Right renal pelvis (tissue), 4 donors: ENCODE measurements at places on chromosomes 11 and 22.

DNA sequence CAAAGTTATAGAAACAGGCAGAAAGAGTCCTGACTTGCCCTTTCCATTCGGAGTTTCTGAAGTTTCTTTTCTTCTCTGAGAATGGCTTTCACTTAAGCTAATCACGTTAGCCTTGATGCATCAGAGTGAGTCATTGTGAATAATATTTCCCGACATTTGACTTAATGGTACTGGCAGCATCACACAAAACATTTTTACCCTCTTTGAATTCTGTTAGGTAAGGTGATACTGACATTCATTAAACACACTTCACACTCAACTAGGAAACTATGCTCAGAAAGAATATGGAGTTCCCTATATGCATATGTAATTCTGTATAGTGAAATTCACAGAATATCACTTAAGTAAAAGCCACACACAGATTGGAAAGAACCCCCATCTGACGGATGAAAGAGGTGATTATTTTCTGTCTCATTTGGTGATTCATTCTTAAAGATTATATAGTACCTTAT, 120.8 kb upstream of the ARHGAP20 start:
- DNase-seq: no peak

DNA sequence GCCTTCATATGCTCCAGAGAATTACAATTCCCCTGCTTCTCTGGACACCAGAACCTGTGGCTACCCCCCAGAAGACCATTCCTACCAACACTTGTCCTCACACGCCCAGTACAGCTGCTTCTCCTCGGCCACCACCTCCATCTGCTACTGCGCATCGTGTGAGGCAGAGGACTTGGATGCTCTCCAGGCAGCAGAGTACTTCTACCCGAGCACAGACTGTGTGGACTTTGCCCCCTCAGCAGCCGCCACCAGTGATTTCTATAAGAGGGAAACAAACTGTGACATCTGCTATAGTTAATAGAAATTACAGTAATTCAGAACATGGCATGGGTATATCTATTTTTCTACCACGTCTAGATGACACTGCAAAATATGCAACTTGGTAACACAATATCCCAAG, 9.8 kb downstream of the POU2AF3 start:
- DNase-seq: no peak

- no peak for DNase-seq
Measured at GRCh38 chr22:27727673-27728451, 73.7 kb downstream of the MN1 start.

DNA sequence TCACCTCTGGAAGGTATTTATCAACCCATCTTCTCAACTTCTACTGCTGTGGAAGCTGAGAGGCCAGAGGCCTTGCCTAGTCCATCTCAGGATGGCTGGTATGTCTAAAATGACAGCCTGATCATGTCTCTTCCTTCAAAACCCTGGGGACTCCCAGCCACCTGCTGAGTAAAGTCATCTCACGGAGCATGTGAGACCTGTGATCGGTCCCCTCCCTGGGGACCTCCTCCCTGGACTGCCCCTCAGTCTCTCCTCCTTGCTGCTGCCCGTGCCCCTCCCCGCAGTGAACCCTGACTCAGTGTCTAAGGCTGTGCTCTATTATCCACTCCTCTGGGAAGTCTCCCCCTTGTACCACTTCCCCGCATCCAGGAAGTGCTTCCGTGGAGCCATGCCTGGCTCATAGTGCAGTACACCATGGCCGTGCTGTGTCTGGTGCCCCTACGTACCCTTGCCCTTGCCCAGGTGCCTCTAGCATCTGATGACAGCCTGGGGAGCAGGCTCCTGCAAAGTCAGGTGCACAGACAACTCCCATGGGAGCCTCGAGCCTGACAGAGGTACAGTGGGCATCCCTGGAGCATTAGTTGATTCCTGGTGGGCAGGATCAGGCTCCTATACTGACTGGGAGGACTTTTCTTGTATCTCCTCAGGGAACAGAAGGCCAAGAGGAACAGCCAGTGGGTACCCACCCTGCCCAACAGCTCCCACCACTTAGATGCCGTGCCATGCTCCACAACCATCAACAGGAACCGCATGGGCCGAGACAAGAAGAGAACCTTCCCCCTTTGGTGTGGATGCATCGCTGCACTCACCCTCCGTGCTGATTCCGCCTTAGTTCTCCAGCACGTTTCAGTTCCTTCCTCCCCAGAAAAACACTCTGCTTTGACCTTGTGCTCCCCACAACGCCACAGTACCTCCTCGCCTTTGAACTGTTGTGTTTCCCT, 13.8 kb downstream of the SMARCB1 start:
- no peak for DNase-seq

DNA sequence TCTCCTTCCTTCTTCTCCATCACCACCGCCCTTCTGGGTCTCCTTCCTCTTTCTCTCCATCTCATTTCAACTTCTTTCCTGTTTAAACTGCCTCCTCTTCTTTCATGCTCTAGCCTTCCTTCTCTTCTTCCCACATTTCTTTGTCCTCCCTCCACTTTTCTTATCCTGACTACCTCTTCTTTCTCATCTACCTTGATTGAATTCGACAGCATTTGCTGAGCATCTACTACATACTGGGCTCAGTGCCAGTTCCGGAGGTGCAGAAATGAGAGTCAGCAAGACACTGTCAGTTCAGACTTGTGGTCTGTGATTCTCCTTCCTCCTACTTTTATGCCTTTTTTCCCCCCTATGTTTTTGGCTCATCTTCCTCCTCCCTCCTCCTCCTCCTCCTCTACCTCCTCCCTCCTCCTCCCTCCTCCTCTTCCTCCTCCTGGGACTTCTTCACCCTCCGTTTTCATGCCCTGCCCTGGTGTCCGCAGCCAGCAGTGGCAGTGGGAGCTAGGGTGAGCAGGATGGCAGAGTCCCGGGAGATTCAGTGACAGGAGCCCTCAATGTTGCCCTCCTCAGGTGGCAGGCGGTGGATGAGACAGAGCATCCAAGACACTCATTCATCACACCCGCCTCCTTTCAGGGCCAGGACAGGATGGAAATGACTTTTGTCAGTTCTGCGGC, 146.0 kb upstream of the SEZ6L start:
- no peak for DNase-seq

GRCh38 chr11:13761250-13761649, 92.8 kb downstream of the FAR1 start:
- DNase-seq: no peak

DNA sequence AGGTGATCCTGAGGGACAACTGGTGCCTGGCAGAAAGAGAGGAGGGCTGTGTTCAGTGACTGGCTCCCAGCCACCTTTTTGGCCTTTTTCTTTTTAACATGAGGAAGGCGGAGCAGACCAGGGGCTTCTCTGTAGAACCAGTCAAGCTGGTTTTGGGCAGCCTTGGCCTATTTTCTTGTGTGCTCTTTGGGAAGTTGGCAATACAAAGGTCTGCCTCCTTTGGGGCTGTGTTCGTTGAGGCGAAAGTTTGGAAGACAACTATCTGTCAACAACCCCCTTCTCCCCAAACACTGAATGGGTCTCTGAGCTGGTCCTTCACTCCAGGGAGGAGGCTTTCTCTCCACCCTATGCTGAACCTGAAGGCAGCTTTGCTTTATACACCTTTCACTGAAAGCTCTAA, 8.5 kb downstream of the MARK2 start:
- no peak for DNase-seq

GRCh38 chr11:46445920-46446771, 54.6 kb upstream of the CHRM4 start:
- no peak for DNase-seq

- no peak for DNase-seq
Measured at GRCh38 chr22:32494971-32495370, 20.4 kb downstream of the FBXO7 start.

- DNase-seq: no peak
Measured at GRCh38 chr11:40746282-40746681, 713.2 kb downstream of the LRRC4C start.

DNA sequence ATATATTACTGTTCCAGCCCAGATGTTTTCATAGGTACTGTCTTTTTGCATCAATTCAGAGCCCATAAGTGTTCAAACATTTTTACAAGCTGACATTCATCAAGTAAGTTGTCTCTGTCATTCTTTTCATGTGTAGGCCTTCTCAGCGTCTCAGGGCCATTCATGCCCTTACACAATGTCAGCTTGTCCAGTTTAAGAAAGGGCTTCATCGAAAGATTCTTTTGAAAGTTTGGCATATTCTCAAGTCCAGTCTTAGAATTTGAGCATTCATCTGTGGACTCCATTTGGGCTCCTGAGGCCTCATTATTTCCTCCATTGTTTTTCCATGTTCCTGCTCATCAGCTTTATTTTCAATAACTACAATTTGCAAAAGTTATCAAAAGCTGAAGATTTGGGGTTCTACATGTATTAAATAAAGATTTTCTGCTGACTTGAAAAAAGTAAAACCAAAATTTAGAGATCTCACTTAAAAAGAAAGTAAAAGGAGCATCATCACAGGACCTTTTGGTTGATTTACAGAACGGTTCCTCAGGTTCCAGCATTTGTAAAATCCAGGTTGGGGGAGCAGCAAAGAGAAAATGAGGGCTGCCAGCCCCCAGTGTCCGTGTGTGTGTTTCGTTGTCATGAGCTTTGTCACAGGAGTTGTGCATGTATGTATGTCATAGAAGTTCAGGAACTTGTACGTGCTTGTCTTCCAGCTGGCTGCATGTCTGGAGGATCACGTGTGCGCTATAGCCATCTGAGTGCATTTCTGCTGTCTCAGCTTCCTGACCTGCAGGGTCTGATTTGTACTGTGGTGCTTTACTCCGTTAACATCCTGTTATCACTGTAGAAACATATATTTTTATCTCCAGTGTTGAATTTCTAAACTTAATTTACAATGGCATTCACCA, 15.6 kb downstream of the MOV10L1 start:
- no peak for DNase-seq

GRCh38 chr11:106047631-106048030, 25.6 kb upstream of the MSANTD4 start:
- DNase-seq: no peak

GRCh38 chr22:48577014-48577690, 1250.5 kb downstream of the BRD1 start:
- DNase-seq: no peak

- DNase-seq: no peak
Measured at GRCh38 chr11:75147191-75147874, 3.6 kb upstream of the SLCO2B1 start.

DNA sequence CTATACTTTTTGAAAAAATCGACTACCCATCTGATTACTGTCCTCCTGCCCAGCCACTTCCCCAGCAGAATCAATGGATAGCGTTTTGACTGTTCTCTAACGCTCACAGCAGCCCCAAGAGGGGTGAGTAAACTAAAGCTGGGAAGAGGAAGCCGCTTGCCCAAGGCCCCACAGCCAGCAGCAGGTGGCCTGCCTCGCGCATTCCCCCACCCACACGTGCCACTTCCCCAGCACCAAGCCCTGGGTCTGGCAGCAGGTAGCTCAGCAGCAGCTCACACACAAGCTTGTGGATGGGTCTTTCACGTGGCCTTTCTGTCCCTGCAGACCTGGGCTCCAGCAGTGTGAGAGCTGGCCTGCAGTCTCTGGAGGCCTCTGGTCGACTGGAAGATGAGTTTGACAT, 34.3 kb downstream of the TOM1 start:
- DNase-seq: no peak

GRCh38 chr11:79857377-79858214, 416.8 kb upstream of the TENM4 start:
- DNase-seq: no peak

- no peak for DNase-seq
Measured at GRCh38 chr11:63868399-63869064, 29.6 kb downstream of the MARK2 start.

GRCh38 chr11:58745705-58746364, 14.1 kb upstream of the GLYAT start:
- DNase-seq: no peak

- no peak for DNase-seq
Measured at GRCh38 chr22:39242595-39243438, 2.0 kb downstream of the PDGFB start.

- DNase-seq: no peak
Measured at GRCh38 chr22:45882881-45883810, 93.8 kb downstream of the WNT7B start.

DNA sequence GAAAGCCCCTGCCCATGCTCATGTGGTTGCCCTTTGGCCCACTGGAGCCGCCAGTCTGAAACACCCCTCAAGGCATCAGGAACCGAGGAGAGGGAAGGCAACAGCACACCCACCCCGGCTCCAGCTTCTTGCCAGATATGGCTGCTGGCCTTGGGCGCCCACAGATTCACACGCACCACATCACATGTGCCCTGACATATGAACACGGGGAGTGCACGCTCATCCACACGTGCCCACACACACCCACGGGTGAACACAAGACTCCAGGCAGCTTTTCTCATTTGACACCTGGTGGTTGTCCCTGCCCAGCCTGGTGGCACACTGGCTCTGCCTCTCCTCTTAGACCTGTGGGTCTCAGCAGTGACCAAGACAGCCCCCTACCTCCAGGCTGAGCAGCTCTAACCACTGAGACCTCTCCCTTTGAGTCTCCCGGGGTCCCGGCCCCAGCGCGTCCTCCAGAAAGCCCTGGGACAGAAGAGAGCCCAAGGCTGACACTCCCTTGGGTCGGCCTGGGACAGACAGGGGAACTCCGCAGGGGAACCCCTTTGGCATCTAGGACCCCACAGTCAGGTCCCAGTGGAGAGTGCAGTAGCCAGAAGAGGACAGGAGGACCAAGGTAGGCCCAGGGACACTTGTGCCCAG, 2.7 kb upstream of the MAPK12 start:
- DNase-seq: no peak

GRCh38 chr11:70230840-70231710, 28.0 kb downstream of the FADD start:
- no peak for DNase-seq

GRCh38 chr11:82872377-82873150, 27.7 kb downstream of the PRCP start:
- no peak for DNase-seq

- DNase-seq: no peak
Measured at GRCh38 chr22:38964989-38965388, 7.6 kb downstream of the APOBEC3A start.

- no peak for DNase-seq
Measured at GRCh38 chr11:63897459-63898146, 19.4 kb downstream of the RCOR2 start.

GRCh38 chr11:36783808-36784207, 185.8 kb upstream of the RAG2 start:
- no peak for DNase-seq

GRCh38 chr11:113382121-113382520, 5.5 kb upstream of the ANKK1 start:
- DNase-seq: no peak

DNA sequence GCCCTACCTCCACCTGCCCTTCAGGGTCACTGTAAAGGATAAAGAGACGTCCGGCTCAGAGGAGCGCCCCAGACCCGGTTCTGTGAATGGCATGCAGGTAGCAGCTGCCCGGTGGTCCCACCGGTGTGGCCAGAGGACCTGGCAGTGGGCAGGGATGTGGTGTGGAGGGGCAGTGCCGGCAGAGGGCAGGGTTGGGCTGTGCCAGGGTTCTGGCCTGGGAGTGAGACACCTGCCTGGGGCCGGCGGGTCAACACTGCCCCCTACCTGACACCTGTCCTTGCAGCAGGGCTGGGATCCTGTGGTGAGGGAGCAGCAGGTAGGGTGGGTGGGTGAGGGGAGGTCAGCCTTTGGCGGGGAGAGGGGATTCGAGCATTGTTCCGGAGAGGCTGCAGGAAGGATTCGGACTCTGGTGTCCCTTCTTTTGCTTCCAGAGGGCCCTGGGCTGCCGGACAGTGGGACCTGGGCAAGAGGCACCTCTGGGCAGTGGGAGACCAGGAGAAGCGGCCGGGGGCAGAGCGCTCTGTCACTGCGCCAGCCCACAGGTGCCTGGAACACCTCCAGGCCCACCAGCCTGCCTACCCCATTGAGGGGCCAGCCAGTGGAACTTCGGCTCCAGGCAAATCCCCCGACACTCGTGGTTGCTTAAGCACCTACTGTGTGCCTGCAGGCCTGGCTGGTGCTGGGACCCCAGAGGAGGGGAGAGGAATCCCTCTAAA, 1.6 kb upstream of the PHLDA2 start:
- no peak for DNase-seq
